ENCODE measurements at places on chromosomes 5 and 9. TPM values are rescaled to one million over a fixed set of nuclear protein-coding genes. Genes with fewer than 3 reads are reported as not detected.

FBP2 gene
- not detected for total RNA-seq

ARHGEF28 gene
- 9.2 TPM for total RNA-seq

SPATA31A6 gene
- total RNA-seq: not detected

EQTN gene
- total RNA-seq: not detected

CCL28 gene
- total RNA-seq: 0.34 TPM

ANKRD31 gene
- under 0.01 TPM for total RNA-seq

ADAMTS6 gene
- 19.3 TPM for total RNA-seq

SEMA5A gene
- total RNA-seq: 6.4 TPM

IRX2 gene
- total RNA-seq: 2.2 TPM

CYLC2 gene
- total RNA-seq: not detected

SVEP1 gene
- 5.5 TPM for total RNA-seq

IL3 gene
- total RNA-seq: not detected

LCN15 gene
- not detected for total RNA-seq

SLC6A18 gene
- total RNA-seq: not detected

PCDHB10 gene
- total RNA-seq: 0.15 TPM

HTR1A gene
- total RNA-seq: not detected

FST gene
- 84.3 TPM for total RNA-seq

VDAC1 gene
- total RNA-seq: 258 TPM

THOC3 gene
- total RNA-seq: 59.5 TPM

TXNDC8 gene
- not detected for total RNA-seq

LPAR1 gene
- 106 TPM for total RNA-seq

TIMD4 gene
- not detected for total RNA-seq

HACD4 gene
- total RNA-seq: 4.4 TPM

EMB gene
- total RNA-seq: 0.74 TPM

ZNF483 gene
- total RNA-seq: 0.17 TPM

NEUROG1 gene
- not detected for total RNA-seq

NR5A1 gene
- not detected for total RNA-seq

GGTA1 gene
- total RNA-seq: not detected

SPATA31E1 gene
- total RNA-seq: not detected

Data from bronchus fibroblast of lung (primary cell).